Left renal pelvis (tissue), 4 donors: ENCODE measurements at places on chromosomes 5 and 9.

GRCh38 chr5:168872246-168872645 lies 293.1 kb upstream of the PANK3 start:
- DNase-seq = no peak

GRCh38 chr9:107177857-107178256 lies 105.2 kb upstream of the RAD23B start:
- no peak for DNase-seq

GRCh38 chr9:27791311-27791710 lies 218.0 kb upstream of the C9orf72 start:
- DNase-seq = no peak

DNA sequence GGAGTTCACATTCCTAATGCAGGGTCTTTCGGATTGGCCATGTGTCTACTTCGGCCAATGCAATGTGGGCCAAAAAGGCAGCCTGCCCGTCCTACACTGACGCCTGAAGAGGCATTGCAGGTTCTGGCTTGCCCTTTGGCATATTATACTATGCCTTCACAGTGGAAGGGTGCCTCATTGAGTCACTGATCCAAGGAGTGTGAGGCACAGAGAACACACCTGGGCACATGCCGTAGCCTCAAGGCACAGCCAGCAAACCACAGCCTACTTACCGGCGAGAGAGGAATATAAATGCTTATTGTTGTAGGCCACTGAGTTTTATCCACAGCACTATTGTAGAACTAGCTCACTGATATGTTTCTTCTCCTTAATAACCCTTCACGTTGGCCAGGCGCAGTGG lies 409.6 kb downstream of the GADD45G start:
- DNase-seq = no peak

DNA sequence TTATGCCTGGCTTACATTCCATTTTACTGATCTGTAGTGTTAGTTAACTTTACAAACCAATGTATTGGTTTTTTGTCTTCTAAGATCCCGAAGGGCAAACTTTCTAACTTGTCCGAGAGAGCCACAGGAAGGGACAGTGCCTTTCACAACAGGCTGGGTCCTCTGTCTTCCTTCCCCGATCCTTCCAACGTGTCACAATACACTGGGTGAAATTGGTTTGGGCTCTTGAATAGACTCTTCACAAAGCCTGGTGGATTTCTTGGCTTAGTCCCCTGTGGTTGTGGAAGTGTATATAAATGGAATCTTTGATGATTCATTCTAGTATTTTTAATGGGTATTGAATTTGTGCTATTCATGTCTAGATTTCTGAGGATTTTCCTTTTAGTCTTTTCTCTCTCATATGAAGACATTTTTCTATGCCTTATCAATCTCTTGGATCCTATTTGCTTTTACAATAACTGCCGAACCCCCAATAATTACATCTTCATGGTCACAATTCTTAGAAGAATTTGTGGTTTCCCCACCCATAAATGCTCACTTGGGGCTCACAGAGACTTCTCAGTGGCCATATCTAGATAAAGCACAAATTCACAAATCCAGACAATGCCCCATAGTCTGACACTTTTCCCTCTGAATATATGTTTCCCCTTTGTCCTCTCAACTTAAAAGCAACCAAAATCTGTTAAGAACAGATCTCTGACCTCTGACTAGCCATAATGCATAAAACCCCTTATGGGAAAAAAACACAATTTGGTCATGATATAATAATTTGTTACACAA lies 107.7 kb downstream of the MTRR start:
- DNase-seq = no peak
